ENCODE measurements at places on chromosomes 11 and 22. TPM values are rescaled to one million over a fixed set of nuclear protein-coding genes. Genes with fewer than 3 reads are reported as not detected.

DNA sequence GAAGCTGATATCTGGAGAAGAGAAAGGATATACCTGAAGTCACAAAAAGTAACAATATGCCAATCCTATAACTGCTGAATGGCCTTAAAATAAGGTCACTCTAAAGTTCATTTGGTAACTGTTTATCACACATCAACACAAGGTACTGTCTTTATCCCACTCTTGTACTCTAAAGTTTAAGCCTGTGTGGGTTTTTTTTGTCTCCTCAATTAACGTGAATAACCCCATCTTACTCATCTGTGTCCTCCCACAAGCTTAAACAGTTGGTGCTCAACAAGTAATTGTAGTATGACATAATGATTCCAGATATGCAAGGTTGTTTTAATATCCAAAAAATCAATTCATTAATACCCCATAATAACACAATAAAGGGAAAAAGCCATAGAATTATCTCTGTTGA is 42.1 kb downstream of the PAK1 start:
- DNase-seq, result no peak

DNA sequence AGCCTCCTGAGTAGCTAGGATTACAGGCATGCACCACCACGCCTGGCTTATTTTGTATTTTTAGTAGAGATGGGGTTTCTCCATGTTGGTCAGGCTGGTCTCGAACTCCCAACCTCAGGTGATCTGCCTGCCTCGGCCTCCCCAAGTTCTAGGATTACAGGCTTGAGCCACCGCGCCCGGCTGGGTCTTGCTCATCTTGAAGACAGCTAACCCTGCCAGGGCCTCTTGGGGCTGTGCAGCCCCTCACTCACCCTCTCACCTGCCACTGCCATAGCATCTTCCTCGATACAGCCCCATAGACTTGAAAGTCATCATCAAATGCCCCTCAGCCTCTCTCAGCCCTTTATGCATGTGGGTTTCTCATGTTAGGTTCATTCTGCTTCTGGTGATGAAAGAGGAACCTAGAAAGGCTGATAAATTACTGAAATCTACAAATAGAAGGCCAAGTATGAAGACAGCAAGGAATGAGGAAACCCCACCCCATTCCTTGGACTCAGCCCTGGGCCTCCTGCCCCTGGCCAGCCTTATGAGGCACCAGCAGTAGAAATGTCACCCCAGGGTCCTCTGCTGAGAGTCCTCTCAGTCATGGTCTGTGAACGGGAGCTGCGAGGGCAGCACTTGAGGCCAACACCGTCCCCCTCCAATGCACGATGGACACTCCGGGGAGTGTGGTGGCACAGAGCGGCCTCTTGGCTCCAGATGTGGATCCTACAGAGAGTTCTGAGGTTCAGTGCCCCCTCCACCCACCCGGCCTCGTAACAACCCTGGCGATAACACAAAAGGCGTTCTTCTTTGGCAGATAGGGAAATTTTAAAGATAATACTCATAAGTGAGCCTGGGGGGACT is 24.8 kb downstream of the SCGB1A1 start:
- no peak for DNase-seq

- DNase-seq, result no peak
Measured at GRCh38 chr11:42840860-42841259, 470.9 kb upstream of the API5 start.

The LRRN4CL gene
- polyA plus RNA-seq, result 0.95 TPM

DNA sequence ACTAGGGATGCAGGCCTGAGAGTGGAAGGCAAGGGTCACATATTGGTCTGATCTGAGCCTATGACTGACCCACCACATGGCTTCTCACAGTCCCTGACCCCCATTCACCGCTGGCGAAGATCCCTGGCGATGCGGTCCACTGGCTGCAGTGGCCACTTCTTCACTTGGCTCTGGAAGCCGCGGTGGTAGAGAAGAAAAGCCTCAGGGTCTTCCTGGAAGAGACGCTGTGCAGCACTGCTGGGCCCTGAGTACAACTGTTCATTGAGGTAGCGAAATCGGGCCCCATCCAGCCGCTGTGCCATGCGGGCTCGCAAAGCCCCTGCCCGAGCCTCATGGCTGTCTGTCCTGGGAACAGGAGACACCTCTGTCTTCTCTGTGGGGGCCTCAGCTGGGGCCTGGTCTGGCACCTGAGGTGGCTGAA is 2.4 kb downstream of the RRP8 start:
- no peak for DNase-seq

- DNase-seq, result no peak
Measured at GRCh38 chr11:114159320-114159719, 99.8 kb downstream of the ZBTB16 start.

The ABCG4 gene
- polyA plus RNA-seq, result 0.79 TPM

DNA sequence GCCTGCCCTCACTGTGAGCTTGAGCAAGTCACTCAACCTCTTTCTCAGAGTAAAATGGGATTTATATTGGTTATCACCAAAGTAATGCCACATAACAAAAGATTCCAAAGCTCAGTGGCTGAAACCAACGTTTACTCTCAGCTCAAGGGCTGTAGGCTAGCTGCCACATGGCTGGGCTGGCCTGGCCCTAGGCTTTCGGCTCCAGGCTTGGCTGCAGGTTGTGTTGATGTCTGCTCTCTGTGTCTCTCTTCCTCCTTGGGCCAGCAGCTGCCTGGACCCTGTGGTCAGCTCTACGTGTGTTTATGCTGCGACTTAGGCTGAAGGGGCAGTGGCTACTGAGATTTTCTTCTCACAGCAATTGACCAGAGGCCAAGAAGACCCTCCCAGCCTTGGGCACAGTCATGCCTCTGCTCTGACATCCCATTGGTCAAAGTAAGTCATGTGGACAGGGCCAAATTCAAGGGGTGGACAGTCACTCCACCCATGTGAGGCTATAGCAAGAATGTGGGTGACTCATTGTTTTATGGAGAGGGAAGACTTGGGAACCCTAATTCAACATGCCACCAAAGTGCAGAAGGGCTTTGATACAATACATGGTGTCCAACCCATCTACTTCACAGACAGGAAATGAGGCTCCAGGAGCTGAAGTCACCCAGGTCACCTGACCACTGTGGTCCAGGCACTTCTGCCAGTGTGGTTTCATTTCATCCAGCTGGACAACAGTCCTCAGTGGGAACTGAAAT is 90.6 kb downstream of the TSPAN18 start:
- DNase-seq, result no peak

- no peak for DNase-seq
Measured at GRCh38 chr11:78732246-78732645, 157.6 kb upstream of the NARS2 start.

GRCh38 chr11:75328426-75329277 is 22.8 kb downstream of the ARRB1 start:
- no peak for DNase-seq

DNA sequence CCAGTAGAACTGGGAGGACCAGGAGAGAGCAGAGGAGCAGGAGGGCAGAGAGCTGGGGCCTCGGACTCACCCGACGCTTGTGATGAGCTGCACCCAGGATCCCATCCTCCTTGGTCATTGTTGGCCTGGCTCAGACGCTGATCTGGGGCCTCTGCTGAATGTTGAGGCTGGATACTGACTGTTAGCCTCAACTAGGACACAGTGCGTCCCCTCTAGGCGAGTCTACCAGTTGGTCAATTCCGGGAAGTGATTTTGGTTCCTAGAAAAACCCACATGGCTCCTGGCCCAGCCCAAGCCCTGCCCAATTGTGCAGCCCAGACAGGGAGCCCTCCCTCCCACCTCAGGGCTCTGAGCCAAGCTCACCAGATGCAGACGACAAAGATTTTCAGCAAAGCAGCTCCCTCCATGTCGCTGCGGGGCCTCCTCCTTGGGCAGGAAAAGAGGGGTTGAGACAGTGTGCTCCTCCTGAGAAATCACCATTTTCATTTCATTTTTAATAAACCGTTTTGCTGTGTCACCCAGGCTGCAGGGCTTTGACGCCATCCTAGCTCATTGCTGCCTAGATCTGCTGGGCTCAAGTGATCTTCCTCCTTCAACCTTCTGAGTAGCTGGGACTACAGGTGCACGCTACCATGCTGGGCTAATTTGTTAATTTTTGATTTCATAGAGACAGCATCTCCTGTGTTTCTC is at the start of gene APOL4:
TSS of gene APOL4 (minus strand) at position 180 of the 690 bp plus-strand sequence. CDS start at position 105, 75 bp downstream.
- no peak for DNase-seq

DNA sequence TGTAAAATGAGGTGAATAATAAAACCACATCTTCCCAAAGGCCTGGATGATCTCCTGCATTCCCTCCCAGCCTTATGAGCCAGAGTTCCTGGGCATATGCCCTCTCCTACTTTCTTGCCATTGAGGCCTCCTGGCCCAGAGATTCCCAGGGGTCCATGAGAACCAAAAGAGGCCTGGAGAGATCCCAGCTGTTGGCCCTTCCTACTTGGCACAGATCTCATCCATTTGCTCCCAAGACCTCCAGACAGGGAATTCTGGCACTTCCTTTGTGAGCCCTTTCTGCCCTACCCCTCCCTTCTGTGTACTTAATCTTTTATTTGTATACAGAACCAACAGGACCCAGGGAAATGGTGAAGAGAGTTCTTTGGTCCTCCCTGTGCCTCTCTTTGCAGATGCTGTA is 21.4 kb downstream of the POU2F3 start:
- DNase-seq, result no peak

The APOL5 gene
- polyA plus RNA-seq, result 0.17 TPM
